Stimulated activated CD8-positive, alpha-beta memory T cell treated with anti-CD3 and anti-CD28 coated beads, Interleukin-4, amount 100 ng/mL, for 4 hours (primary cell): ENCODE measurements at places on chromosomes 6 and 20.
A peak's percentile ranks its signal among the peaks of the same experiment; 100 is the strongest.

DNA sequence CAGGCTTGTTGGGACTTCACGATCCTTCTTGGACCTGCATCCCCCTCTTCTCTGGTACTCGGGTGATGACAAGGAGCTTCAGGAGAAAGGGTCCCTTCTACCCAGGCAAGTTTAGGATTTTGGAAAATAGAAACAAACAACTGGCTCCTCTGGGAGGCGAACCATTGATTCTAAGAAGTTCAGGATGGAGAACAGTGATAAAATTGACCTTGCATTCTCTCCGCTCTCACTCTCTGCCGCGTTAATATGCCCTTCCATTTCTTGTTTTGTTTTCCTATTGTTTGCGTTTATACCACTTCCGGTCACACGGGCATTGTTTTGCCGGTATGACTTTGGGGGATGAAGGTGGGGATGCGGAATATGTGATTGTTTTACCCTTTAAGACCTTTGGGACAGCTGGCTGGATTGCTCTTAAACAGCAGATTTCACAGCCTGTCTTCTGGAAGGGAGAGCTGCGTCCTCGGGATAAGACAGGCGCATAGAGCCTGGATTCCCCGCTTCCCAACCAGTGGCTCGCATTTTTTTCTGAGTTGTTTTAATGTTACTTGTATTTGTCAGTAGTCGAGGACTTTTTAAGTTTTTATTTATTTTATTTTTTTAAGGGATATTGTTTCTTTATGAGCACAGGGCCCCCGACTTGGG, 144.3 kb upstream of the ZNF184 start:
- no peak for DNase-seq

GRCh38 chr6:147553099-147553498, 44.6 kb downstream of the SAMD5 start:
- DNase-seq: no peak

GRCh38 chr20:10883166-10883565, 209.4 kb upstream of the JAG1 start:
- no peak for DNase-seq

DNA sequence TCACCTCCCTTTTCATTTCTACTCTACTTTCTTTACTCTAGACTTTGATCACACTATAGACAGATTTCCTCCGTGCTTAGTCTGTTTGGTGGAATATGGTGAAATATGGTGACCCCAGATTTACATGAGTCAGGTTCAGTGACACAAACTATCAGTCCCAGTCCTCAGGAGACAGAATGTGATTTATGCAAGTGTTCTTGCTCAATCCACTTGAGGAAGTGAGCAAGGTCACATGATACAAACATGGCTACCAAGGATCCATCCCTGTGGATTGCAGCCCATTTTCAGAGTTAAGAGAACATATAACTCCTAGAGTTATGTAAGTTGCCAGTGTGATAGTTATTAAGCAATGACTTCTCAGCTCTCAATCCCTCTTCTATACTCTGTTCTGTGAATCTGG, 23.7 kb upstream of the TSHZ2 start:
- no peak for DNase-seq

GRCh38 chr20:18805881-18806280, 7.7 kb upstream of the SCP2D1 start:
- no peak for DNase-seq

DNA sequence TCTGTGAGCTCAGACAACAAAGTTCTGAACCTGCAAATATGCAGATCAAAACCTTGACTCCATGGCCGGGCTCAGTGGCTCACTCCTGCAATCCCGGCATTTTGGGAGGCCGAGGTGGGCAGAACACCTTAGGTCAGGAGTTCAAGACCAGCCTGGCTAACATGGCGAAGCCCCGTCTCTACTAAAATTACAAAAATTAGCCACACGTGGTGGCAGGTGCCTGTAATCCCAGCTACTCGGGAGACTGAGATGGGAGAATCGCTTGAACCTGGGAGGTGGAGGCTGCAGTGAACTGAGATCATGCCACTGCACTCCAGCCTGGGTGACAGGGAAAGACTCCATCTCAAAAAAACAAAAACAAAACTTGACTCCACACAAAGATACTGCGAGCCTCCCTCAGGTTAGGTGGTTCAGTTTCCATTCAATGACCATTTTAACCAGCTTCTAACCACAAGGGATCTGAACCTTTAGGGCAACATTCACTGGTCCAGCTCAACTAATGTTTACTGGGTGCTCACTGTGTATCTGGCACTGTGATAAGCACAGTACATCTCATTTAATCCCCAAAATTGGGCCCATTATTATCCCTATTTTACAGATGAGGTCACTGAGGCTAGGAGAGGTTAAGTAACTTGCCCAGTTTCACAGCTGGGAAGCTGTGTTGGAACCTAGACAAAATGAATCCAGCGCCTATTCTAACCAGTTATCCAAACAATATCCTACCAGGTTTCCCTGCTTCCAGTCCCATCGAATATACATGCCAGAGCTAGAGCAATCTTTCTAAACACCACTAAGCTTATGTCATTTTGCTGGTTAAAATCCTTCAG, 1.8 kb downstream of the SNRPB start:
- no peak for DNase-seq

- no peak for DNase-seq
These were observed 406.5 kb upstream of the CHD6 start for GRCh38 chr20:42024653-42025052.

DNA sequence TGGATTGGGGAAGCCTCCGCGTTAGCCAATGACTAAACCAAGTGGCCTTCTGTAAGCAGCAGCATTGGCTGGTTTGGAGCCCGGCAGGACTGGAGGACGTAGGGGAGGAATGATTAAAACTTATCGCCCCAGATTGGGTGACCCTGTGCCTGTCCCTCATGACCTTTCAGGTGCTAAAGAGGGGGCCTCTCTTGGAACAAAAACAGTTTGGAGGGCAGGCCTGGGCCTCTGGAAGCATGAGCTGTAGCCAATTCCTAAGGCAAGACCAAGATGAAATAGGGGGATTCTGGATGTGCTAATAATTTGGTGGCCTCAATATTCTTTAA, 1.4 kb downstream of the GMPR start:
- DNase-seq: no peak

DNA sequence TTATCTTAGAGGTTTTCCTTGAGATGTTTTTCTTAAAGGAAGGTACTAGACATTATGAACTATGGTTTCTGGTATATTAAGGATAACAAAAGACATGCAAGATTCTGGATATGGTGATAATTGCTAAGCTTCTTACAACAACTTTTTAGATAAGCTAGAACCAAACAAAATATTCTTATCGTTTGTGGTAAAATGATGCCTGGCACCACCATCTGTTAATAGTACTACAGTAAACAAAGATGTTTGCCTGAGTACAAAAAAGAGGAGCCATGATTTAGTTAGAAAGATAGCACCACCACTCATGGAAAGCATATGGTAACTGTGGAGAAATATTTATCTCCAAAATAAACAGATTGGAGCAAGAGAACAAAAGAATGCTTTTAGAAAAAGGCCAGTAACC, 747.3 kb downstream of the COL12A1 start:
- DNase-seq: no peak

GRCh38 chr20:54681869-54682268, 206.5 kb downstream of the DOK5 start:
- DNase-seq: no peak

- DNase-seq: no peak
These were observed 515.7 kb upstream of the FLRT3 start for GRCh38 chr20:14853079-14853478.

DNA sequence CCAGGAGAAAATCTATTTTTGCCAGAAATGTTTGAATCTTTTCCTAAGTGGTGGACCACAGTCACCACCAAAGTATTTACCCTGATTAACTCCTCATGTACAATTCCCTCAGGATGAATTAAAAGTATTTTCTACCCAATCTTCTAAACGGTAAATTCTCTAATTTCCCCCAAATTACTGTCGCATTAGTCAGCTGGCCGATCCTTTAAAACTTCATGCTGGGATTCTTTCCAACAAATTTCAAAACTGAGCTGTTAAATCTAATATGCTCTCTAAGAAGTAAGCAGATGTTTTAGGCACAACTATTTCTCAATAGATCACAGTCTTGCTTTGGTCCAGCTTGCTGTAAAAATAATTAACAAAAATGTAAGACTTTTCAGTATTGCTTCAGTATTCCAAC, 447.2 kb downstream of the FRK start:
- no peak for DNase-seq

DNA sequence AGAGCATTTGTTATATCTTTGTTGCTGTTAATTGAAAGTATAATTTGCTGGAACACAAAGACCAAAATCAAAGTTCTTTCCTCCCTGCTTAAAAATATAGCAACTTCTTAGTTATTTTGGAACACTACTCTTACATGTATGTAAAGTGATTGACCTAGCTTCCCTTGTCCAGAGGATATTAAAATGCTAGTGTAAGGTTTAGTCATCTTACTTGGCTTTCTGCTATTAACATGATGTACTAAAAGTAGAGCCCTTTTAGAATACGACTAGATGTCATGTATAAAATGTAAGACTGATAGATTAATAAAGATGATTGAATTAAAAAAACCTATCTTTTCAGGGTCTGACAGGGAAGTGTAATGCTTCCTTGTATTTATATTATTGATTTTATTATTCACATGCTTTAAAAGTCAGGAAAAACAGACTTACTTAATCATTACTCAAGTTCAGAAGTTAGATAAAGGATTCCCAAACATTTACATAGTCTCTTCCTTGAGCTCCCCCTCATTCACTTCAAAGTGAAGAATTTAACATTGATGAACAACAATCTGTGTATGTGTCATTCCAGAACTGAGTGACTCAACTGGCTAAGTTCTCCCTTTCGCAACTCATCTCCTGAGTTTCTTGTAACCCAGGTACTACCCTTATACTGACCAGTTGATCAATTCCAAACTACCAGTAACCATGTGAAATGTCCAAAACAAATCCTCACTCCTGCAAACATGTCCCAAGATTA, 50.9 kb downstream of the BTBD9 start:
- no peak for DNase-seq

DNA sequence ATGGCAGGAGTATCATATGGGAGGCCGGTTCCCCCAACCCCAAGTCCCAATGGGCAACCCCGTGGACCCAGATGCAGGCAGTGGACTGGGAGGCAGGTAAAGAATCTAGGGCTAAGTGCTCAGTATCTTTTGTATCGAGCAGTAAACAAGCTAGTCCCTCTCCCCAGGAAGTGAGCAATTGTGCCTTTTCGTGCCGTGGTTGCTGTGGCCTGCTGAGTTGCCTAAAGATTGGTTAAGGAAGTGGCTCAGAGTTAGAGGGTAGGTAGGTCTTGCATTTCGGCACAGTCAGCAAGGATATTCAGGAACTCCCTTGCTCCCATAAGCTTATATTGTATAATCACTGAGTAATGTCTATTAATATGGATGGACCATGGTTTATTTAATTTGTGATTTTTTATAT, 1.3 kb upstream of the DNAH8 start:
- peak; percentile 27 for DNase-seq

GRCh38 chr6:144559865-144560593, 274.9 kb downstream of the UTRN start:
- DNase-seq: no peak

DNA sequence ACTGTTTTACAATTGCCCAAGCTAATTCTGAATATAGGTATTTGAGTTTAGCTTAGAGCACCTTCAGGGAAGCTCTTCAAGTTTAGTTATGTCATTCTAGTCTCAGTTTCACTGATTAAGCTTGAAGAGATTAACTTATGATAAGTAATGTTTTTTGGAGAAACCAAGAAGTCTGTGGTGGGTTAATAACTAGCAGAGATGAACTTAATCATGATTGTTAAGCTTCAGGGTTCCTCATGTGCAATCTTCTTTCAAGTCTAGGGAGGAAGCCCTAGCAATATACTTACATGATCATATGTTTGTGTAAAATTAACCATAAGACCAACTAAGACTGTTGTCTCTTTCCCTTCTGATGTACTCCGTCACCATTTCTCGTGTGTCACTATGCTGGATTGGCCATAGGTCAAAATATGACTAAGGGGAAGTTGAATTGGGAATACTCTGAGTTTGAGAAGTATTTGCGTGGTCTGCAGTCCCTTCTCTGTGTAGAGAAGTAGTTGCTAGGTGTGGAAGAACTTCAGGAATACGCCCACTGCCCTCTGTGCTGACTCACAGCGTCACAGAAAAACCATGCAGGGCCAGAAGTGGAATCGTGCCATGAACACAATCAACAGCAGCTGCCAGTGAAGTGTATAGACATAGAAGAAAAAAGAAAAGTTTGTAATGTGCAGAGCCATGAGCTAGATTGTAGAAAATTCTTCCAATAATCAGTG, 88.3 kb downstream of the SH3BGRL2 start:
- DNase-seq: no peak

DNA sequence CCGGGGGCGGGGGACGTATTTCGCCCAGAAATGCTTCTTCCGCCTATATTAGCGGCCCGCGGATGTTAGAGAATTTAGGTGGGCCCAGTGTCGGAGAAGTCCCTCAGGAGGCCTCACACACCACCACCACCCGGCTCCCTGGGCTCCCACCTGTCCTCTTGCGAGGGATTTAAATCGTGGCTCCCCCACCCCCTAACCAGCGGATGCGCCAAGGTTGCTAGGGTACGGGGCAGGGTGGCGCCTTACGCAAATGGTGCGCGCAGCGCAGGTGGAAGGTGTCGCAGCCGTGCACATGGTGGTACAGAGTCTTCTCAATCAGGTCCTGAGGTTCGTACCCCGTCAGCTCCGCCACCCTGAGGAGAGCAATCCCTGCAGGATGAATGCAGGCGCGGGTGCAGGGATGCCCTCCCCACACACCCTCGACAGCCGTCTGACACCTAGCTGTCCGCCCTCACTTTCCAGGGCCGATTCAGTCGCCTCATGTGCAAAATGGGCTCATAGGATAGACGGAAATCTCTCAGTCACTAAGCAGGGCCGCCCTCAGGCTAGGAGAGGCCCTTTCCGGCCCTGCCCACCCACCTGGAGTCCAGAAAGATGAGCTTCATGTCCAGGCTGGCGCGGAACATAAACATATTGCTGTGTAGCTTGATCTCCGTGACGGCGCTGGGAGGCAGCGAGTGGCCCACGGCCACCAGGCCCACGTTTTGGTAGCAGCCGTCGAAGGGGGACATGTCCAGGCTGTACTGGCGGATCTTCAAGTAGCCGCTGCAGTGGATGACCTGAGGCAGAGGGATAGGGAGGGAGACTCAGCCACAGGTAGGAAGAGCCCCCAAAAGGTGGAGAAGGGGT, 16.6 kb downstream of the SIM1 start:
- no peak for DNase-seq

- DNase-seq: no peak
These were observed 19.8 kb upstream of the FANCE start for GRCh38 chr6:35432291-35432690.

- no peak for DNase-seq
These were observed 26.7 kb downstream of the NPEPL1 start for GRCh38 chr20:58719258-58719657.
